SK-N-SH (cell line): ENCODE measurements at places on chromosomes 4 and X. TPM values are rescaled to one million over a fixed set of nuclear protein-coding genes. Genes with fewer than 3 reads are reported as not detected.
A peak's percentile ranks its signal among the peaks of the same experiment; 100 is the strongest.

DNA sequence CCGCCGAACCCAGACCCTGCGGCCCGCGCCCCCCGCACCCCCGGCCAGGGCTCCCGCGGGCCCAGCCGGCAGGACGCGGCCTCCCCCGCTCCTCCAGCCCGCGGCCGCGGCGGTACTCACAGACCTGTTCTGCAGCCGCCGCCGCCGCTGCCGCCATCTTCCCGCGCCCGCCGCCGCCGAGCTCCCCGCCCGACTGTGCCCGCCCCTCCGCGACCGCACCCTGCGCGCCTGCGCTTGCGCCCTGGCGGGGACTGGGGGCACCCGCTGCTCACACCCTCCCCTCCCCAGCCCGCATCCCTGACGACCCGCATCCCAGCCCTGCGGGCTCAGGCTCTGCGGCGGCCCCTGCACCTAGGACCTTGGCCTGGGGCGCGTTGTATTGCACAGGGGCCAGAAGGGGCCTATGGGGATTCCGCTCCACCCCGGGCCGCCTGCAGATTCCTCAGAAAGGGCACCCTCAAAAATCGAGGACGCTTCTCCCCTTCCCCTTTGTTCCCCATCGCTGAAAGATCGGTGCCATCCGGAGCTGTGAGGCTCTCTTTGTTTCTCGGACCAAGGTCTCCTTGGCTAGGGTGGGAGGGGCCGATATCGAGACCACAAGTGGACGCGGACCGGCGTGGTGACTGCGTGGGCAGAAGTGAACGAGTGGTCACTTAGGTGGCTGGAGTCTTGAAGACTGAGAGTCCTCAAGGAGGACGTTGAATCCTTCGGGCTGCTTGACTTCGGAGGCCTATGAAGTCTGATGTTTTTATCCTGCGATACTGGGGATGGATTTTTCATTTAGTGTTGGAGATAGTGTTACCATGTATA lies at the start of gene SGCB:
TSS of gene SGCB (minus strand) at position 197 of the 810 bp plus-strand sequence. CDS start at position 157, 40 bp downstream.
- peak within 1 kb of the TSS; percentile 64 for H3K27ac ChIP-seq
- H3K36me3 ChIP-seq = peaks cover 4% of the 10 kb centered on the region
- H3K4me3 ChIP-seq = peak within 1 kb of the TSS; percentile 77
- peak; percentile 97 for DNase-seq

- H3K4me3 ChIP-seq = no peak overlapping the region
- DNase-seq = no peak
- no peaks in the 10 kb centered on the region for H3K36me3 ChIP-seq
Measured at GRCh38 chr4:74391890-74392475, 27.0 kb downstream of the EREG start.

DNA sequence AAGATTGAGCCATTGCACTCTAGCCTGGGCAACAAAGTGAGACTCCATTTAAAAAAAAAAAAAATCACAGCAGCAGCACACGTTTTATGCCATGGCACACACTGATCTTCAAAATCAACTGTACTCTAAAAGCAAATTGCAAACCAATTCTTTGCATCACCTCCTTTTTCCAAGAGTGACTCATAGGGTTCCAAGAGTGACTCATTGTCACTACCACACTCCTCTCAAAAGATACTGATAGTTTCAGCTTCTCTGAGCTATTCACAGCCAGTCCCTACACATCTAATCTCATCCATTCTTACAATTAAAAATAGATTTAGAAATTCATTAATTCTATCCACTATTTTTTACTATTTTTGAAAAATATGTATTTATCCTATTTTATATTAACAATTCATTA lies 1494.9 kb upstream of the AGA start:
- DNase-seq = no peak
- H3K36me3 ChIP-seq = no peaks in the 10 kb centered on the region
- no peaks in the 10 kb centered on the region for H3K4me1 ChIP-seq
- no peak overlapping the region for H3K27ac ChIP-seq

DNA sequence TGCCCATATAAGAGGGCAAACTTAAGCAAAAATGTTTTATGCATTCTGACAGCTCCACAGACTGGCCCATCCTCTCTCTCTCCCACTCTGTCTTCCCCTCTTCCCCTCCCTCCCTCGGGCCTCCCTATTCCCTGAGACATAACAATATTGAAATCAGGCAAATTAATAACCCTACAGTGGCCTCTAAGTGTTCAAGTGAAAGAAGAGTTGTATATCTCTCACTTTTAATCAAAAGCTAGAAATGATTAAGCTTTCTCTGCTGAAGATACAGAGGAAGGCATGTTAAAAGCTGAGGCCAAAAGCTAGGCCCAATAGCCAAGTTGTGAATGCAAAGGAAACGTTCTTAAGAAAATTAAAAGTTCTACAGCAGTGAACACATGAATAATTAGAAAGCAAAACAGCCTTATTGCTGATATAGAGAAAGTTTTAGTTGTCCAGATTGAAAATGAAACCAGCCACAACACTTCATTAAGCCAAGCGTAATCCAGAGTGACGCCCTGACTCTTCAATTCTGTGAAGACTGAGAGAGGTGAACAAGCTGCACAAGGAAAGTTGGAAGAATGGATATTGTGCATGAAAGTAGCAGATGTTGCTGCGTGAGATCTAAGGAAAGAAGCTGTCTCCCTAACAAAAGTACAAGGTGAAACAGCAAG lies 54.9 kb downstream of the USO1 start:
- H3K4me3 ChIP-seq = no peak overlapping the region
- peaks cover 88% of the 10 kb centered on the region for H3K36me3 ChIP-seq
- H3K27ac ChIP-seq = no peak overlapping the region
- DNase-seq = no peak
- no peaks in the 10 kb centered on the region for H3K27me3 ChIP-seq
- peaks cover 5% of the 10 kb centered on the region; the same call in 1 of the 2 replicates for H3K4me1 ChIP-seq

- H3K27ac ChIP-seq = no peak overlapping the region
- H3K27me3 ChIP-seq = no peaks in the 10 kb centered on the region
- no peak overlapping the region for H3K4me3 ChIP-seq
- no peak for DNase-seq
- no peaks in the 10 kb centered on the region for H3K36me3 ChIP-seq
Measured at GRCh38 chr4:111174331-111174730, 551.5 kb upstream of the PITX2 start.

- H3K36me3 ChIP-seq = no peaks in the 10 kb centered on the region
- no peaks in the 10 kb centered on the region; the same call in 1 of the 2 replicates for H3K4me1 ChIP-seq
- no peak for DNase-seq
- H3K27ac ChIP-seq = no peak overlapping the region
- no peak overlapping the region for H3K4me3 ChIP-seq
- H3K27me3 ChIP-seq = no peaks in the 10 kb centered on the region
Measured at GRCh38 chr4:99856166-99856565, 38.1 kb downstream of the LAMTOR3 start.

GRCh38 chrX:9767375-9767774 lies 1.7 kb upstream of the GPR143 start:
- no peak overlapping the region for H3K4me3 ChIP-seq
- no peaks in the 10 kb centered on the region for H3K4me1 ChIP-seq
- no peak overlapping the region for H3K27ac ChIP-seq
- H3K27me3 ChIP-seq = peaks cover 8% of the 10 kb centered on the region; the same call in 1 of the 2 replicates
- DNase-seq = no peak
- no peaks in the 10 kb centered on the region for H3K36me3 ChIP-seq

GRCh38 chr4:46249106-46249505 lies 125.3 kb upstream of the GABRG1 start:
- peaks cover 11% of the 10 kb centered on the region; the same call in 1 of the 2 replicates for H3K4me1 ChIP-seq
- H3K27ac ChIP-seq = no peak overlapping the region
- no peak for DNase-seq
- H3K4me3 ChIP-seq = no peak overlapping the region
- no peaks in the 10 kb centered on the region for H3K27me3 ChIP-seq

The ABHD18 gene
- 2.0 and 2.1 TPM in 2 replicates for polyA plus RNA-seq

The ZNF280C gene
- polyA plus RNA-seq = 2.7 and 3.7 TPM in 2 replicates

The AMBN gene
- polyA plus RNA-seq = not detected in 2 replicates

The PASD1 gene
- 0.03 and 0.08 TPM in 2 replicates for polyA plus RNA-seq
